MM.1S (cell line): ENCODE measurements at places on chromosomes 13 and 19.

DNA sequence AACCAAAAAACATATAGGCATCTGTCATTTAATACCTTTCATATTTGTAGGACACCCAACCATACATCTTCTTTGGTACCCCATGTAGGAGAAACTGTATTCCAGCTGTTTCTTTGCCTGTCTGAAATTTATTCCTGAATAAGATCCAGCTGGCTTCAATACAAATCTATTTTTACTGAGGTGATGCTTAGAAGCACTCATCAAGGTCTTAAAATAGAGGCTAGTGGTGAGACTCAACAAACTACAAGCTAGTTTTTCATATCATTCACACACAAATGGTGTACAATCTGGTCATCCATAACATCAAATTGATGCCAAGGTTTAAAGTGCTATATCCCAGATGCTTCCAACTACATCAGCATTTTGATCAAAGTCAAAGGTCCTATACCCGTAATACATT is 1071.3 kb upstream of the MIR17HG start:
- DNase-seq = no peak

DNA sequence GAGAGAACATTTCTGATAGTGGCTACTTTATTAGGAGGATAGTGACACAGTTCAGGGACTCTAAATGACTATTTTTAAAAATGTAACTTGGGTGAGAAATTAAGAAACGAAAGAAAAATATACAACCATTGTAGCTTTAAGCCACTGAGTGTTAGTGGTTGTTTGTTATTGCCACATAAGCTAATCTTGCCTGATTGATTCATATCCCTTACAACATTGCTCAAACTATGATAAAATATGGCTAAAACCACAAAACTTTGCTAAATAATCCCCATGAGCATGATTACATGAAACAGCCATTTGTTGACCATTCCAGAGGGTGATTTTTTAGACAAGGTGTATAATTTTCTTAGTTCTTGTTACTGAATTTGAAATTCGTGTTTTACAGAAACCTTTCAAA is 343.4 kb downstream of the SLITRK5 start:
- no peak for DNase-seq

- peak; percentile 78 for DNase-seq
Observed at GRCh38 chr13:26785838-26786630, 25.4 kb upstream of the GPR12 start.

GRCh38 chr13:30268673-30269072 is 38.7 kb downstream of the KATNAL1 start:
- DNase-seq = no peak

- no peak for DNase-seq
Observed at GRCh38 chr19:51546650-51547396, 15.4 kb upstream of the SIGLEC6 start.

DNA sequence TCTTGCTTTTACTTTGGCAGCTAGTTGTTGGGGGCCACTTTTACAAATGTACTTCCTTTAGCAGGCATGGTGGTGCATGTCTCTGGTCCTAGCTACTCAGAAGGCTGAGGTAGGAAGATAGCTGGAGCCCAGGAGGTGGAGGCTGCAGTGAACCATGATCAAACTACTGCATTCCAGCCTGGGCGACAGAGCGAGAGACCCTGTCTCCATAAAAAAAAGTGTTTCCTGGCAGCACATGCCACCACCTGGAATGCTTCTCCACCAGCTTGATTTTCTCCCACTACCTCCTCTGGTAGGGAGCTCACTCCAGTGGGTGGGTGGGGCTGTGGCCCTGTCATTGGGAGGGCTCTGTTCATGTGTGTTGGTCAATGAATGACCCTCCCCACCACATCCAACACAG is 12.5 kb downstream of the FZR1 start:
- DNase-seq = no peak

DNA sequence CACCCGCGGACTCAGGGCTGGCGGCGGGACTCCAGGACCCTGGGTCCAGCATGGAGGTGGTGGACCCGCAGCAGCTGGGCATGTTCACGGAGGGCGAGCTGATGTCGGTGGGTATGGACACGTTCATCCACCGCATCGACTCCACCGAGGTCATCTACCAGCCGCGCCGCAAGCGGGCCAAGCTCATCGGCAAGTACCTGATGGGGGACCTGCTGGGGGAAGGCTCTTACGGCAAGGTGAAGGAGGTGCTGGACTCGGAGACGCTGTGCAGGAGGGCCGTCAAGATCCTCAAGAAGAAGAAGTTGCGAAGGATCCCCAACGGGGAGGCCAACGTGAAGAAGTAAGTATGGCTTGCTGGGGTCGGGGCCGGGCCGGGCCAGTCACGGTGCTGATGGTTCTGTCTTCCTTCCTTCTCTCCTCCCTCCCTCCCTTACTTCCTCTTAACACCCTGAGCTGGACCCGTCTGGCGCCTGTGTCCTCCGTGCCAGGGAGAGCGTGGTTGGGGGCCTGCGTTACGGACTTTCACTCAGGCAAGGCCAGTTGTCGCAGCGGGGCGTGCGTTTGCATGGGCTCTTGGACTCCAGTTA is 1.4 kb downstream of the STK11 start:
- peak; percentile 43 for DNase-seq

DNA sequence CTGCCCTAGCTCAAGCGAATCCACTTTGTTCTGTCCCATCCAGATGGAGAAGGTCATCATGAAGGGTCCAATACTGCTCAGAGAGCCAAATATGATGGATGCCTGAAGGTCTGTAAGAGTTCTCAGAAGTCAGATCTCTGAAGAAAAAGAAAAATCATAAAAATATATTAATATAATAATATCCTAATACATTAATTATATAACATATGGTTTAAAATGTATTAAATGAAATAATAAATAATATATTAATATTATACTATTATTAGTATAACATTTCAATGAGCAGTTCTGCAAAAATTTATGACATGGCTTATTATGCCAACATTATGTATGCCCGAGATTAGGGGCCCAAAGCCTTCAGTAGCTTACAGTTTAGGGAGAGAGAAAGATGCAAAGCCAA is 78.2 kb upstream of the GPR12 start:
- DNase-seq = no peak

DNA sequence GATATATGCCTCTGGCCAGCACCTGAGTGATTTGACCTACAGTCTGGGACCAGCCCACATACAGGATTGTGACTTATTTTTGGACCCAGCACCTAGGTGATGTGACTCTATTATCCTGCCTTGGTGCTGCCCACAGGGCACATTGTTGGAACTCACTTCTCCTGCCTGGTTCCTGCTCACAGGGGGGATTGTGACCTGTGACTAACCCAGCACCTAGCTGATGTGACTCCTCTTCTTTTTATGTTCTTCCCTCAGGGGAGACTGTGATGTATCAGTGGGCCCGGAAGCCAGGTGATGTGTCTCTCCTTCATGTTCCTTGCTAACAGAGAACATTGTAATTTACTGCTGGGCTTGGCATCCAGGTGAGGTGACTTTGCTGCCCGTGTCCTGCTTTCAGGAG is 63.0 kb upstream of the ZNF724 start:
- DNase-seq = no peak

- peak; percentile 49 for DNase-seq
Observed at GRCh38 chr19:18832306-18833140, 764 bp downstream of the UPF1 start.

DNA sequence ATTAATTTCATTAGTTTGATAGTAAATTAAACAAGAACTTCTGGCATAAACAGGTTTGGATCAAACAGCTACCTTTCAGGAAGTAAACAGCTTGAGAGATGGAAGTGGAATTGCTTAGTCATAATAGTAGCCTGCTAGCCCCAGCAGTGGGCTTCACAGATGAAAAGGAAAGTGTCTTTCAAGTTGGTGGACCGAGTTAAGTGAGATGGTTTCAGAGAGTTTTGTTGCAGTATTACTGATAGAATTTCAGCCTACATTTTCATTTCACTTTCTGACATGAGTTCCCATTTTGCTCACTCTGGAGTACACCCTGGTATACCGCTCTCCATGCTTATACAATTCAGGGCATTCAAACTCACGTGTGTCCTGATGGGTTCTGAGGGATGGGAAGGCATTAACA is 2.0 kb upstream of the PTOV1 start:
- DNase-seq = no peak

DNA sequence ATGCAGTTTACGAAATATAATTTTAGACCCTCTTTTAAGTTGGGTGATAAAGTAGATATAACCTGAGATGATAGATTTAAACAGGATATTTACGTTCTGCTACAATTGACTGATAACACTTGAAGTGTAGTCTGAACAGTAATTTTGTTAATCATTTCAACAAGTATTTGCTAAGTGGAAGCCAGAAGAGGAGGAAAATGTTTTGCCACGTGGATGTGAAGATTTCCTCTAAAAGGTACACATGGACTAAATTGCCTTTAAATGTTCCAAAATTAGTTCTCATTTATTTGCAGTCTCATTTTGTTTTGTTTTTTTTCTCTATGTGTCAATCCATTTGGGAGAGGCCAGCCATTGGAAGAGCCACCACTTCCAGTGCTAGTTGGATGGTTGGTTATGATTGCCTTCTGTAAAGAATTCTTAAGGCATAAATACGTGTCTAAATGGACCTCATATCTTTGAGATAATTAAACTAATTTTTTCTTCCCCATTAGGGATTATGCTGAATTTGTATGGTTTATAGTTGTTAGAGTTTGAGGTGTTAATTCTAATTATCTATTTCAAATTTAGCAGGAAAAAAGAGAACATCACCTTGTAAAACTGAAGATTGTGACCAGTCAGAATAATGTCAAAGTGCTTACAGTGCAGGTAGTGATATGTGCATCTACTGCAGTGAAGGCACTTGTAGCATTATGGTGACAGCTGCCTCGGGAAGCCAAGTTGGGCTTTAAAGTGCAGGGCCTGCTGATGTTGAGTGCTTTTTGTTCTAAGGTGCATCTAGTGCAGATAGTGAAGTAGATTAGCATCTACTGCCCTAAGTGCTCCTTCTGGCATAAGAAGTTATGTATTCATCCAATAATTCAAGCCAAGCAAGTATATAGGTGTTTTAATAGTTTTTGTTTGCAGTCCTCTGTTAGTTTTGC is 2.8 kb downstream of the MIR17HG start:
- DNase-seq = no peak

DNA sequence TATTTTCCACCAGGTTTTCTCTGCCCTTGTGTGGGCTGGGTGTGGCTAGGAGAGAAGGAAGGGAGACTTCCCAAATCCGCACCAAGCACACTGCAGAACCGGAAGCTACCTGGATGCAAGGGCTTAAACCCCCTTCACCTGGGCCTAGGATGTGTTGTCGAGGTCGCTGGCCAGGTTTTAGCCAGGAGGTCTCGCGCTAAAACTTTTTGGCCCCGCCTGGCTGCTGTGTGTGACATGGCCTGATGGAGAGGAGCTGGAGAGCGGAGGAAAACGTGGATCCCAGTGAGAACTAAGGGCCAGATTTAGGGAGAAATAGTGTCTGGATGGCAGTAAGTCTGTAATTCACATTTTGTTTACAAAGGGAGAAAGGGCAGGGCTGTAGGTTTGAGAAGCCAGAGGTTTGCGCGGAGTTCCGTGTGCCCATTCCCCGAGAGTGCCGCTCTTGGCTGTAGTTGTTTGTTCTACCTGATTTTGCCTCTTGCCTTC is 3.1 kb upstream of the TSHZ3 start:
- no peak for DNase-seq

DNA sequence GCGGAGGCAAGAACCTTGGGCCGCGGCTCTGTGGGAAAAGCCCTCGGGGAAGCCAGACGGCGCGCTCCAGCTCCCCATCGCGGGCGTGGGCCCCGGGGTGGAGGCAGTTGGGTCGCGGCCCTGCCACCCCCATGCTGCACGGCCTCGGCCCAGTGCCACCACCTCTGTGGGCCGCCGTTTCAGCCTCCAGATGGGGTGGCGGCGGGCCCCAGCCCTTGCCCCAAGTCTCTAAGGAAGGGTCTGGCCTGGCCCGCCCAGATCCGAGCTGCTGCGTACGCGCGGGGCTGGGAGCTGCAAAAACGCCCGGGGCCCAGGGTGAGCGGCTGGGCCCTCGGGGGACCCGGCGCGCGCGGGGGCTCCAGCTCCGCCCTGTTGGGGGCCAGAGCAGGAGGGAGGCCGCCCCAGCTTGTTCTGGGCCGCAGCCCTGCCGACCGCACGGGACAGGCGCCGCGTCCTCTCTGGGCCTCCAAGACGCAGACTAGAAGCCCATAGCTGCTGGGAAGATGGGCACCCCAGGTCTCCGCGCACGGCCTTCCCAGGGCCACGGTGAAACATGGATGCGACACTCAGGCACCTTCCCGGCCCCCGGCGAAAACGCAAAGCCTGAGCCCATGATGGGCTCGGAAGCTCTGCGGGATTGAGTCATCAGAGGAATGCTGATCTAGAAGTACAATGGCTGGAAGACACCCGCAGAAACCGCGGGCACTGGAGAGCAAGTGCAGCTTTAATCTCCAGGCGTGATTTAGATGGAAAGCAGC is 110.1 kb downstream of the KCTD15 start:
- no peak for DNase-seq

GRCh38 chr19:1618157-1619093 is 13.2 kb upstream of the UQCR11 start:
- DNase-seq = no peak
